ENCODE measurements at places on chromosomes 6 and 20.

DNA sequence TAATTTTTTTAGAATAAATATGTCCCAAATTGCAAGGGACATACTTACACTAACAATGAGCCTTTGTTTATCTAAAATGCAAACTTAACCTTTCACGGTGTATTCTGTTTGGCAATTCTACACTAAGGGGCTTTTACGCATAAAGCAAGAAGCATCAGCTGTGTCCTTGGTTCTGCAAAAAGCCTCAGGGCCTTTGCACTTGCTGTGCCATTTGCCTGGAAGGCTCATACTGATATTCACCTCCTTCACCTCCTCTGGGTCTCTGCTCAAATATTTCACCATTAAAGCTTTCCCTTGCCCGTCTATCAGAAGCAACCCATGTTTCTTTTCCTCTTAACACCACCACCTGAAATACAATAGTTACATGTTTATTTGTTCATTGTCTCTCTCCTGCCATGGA, 8.9 kb upstream of the BMP7 start:
- DNase-seq: no peak
- no peak overlapping the region for H3K27ac ChIP-seq
- no peaks in the 10 kb centered on the region for H3K36me3 ChIP-seq
- H3K27me3 ChIP-seq: peaks cover 45% of the 10 kb centered on the region
- H3K4me1 ChIP-seq: peaks cover 7% of the 10 kb centered on the region

- H3K4me1 ChIP-seq: peaks cover 16% of the 10 kb centered on the region
- H3K4me3 ChIP-seq: no peak overlapping the region
- peaks cover 82% of the 10 kb centered on the region for H3K36me3 ChIP-seq
- H3K27me3 ChIP-seq: no peaks in the 10 kb centered on the region
- no peak overlapping the region for H3K27ac ChIP-seq
- DNase-seq: peak; percentile 74
Measured at GRCh38 chr20:6081236-6081635, 27.4 kb upstream of the LRRN4 start.

- H3K36me3 ChIP-seq: peaks cover 46% of the 10 kb centered on the region
- H3K4me3 ChIP-seq: no peak overlapping the region
- DNase-seq: no peak
- H3K4me1 ChIP-seq: peaks cover 15% of the 10 kb centered on the region
Measured at GRCh38 chr6:42572523-42572922, 8.7 kb downstream of the UBR2 start.

DNA sequence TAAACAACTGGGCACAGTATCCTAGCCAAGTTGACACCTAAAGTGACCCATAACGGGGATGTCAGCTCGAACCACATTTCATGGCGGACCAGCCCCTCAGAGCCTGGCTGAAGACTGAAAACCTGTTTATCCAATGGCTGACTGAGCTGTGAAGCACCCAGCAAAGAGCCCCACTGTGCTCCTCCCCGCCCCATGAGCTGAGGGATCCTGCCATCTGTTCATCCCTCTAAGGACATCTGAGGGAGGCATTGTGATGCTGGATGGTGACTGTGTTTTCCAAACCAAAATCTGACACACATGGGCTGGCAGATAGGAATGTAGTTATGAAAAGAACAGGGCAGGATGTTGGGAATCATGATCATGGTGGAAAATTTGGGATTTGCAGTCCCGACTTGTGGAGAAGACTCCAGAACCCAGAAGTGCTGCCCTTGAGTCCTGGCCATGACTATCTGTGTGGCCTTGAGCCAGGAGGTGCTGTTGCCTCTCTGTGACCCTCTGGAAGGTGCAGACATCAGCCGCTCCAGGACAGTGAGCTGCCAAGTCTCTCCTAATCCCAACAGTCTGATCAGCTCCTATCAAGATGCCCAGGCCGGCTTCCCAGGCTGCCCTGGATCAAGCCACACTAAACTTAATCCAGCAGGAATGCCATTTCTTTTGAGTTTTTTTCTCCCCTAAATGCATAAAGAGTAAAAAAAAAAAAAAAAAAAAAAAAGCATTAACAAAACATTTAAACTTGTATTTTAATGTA, 5.7 kb downstream of the EDN3 start:
- no peaks in the 10 kb centered on the region for H3K4me1 ChIP-seq
- no peaks in the 10 kb centered on the region for H3K36me3 ChIP-seq
- no peak for DNase-seq
- H3K4me3 ChIP-seq: no peak overlapping the region
- no peak overlapping the region for H3K27ac ChIP-seq

- peak; percentile 61 for DNase-seq
- H3K27me3 ChIP-seq: no peaks in the 10 kb centered on the region
- H3K4me1 ChIP-seq: no peaks in the 10 kb centered on the region
- H3K36me3 ChIP-seq: no peaks in the 10 kb centered on the region
- H3K4me3 ChIP-seq: no peak overlapping the region
- H3K27ac ChIP-seq: no peak overlapping the region
Measured at GRCh38 chr6:127606131-127606562, 29.2 kb downstream of the C6orf58 start.

GRCh38 chr6:111765763-111766162, 107.5 kb downstream of the FYN start:
- H3K36me3 ChIP-seq: no peaks in the 10 kb centered on the region
- no peak overlapping the region for H3K4me3 ChIP-seq
- H3K27me3 ChIP-seq: no peaks in the 10 kb centered on the region
- H3K4me1 ChIP-seq: no peaks in the 10 kb centered on the region

- no peaks in the 10 kb centered on the region for H3K36me3 ChIP-seq
- no peak overlapping the region for H3K4me3 ChIP-seq
- no peaks in the 10 kb centered on the region for H3K27me3 ChIP-seq
- H3K4me1 ChIP-seq: no peaks in the 10 kb centered on the region
Measured at GRCh38 chr6:138231381-138231886, 13.1 kb upstream of the PBOV1 start.

- H3K27ac ChIP-seq: no peak overlapping the region
- H3K4me3 ChIP-seq: peak overlapping the region; percentile 68
- DNase-seq: no peak
- H3K4me1 ChIP-seq: no peaks in the 10 kb centered on the region
- H3K36me3 ChIP-seq: peaks cover 7% of the 10 kb centered on the region
Measured at GRCh38 chr6:27279513-27280063, 32.1 kb downstream of the PRSS16 start.

DNA sequence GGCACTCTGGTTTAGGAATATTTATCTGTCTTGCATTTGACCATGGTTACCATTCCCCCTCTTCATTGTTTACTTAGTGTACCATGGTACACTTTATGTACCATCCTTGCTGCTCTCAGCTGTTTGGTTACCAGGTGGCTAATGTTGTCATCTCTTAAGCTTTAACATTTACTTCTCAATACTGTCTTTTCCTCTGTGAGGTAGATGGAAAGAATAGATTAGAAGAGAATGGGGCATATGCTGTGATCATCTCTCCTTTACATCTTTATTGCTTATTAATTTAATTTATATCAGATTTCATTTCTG, 109.2 kb downstream of the NCOA3 start:
- H3K27ac ChIP-seq: peak overlapping the region; percentile 47
- H3K27me3 ChIP-seq: no peaks in the 10 kb centered on the region
- H3K4me1 ChIP-seq: peaks cover 19% of the 10 kb centered on the region
- H3K4me3 ChIP-seq: no peak overlapping the region
- peaks cover 11% of the 10 kb centered on the region for H3K36me3 ChIP-seq
- no peak for DNase-seq

DNA sequence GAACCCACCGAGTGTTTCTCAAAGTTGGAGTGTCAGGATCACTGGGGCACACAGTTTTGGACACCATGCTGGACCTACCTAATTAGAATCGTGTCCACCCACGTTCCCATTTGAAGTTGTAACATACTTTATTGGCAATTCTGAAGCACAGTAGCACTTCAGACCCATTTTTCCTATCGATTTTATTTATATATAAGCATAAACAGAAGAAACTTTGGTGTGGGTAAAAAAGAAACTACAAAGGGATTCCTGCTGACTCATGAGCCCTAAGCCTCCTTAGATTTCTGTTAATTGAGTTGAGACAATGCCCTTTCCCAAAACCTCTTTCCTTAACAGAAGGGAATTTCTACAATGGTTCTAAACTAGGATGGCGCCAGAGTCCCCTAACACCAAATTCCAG, 398.0 kb downstream of the CDKAL1 start:
- no peaks in the 10 kb centered on the region for H3K4me1 ChIP-seq
- DNase-seq: no peak
- no peak overlapping the region for H3K27ac ChIP-seq
- H3K4me3 ChIP-seq: no peak overlapping the region
- H3K27me3 ChIP-seq: no peaks in the 10 kb centered on the region
- no peaks in the 10 kb centered on the region for H3K36me3 ChIP-seq

GRCh38 chr20:13149371-13150105, 71.5 kb upstream of the ISM1 start:
- H3K4me3 ChIP-seq: no peak overlapping the region
- H3K36me3 ChIP-seq: peaks cover 37% of the 10 kb centered on the region
- no peaks in the 10 kb centered on the region for H3K27me3 ChIP-seq
- no peak for DNase-seq

DNA sequence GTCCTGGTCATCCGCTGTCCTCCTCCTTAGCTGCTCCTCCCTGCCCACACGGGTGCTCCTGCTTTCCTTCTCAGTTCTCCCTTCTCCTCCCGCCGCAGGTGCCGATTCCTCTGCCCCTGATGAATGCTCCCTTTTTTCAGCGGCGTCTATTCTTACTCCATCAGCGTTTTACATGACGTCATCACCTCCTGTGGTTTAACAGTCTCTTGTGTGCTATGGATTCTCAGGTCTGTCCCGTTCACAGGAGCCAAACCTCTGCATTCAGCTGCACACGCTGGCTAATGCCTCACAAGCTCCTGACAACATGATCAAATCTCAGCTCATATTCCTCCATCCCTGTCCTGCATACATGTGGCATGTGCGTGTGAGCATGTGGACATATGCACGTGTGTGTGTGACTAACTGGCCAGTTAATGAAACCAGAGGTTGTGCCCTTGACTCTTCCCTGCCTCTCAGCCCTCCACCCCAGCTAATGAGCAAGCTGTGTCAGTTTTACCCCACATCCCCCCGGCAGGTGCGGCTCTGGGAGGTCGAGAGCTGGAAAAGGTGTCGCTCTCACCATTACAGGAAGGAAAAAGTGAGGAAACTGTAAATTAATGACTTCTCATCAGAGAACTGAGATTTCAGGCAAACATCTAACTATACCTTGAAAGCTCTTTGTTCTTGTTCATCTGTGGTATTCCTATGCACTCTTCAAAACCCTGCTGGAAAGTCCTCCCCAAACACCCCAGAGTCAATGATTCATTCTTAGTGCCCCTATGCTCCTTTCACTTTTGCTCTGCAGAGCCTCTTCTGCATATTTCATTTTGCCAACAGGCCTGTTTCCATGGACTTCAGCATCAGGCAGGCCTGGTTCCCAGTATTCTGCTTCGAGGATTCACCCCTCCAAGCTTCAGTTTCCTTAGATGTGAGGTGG, 163.1 kb downstream of the TTLL2 start:
- no peak for DNase-seq
- H3K27me3 ChIP-seq: peaks cover 45% of the 10 kb centered on the region
- H3K36me3 ChIP-seq: no peaks in the 10 kb centered on the region
- no peak overlapping the region for H3K4me3 ChIP-seq
- peaks cover 5% of the 10 kb centered on the region for H3K4me1 ChIP-seq
- no peak overlapping the region for H3K27ac ChIP-seq

Measured in MCF 10A (cell line).